ENCODE measurements at places on chromosomes 5 and 9.
A peak's percentile ranks its signal among the peaks of the same experiment; 100 is the strongest.

DNA sequence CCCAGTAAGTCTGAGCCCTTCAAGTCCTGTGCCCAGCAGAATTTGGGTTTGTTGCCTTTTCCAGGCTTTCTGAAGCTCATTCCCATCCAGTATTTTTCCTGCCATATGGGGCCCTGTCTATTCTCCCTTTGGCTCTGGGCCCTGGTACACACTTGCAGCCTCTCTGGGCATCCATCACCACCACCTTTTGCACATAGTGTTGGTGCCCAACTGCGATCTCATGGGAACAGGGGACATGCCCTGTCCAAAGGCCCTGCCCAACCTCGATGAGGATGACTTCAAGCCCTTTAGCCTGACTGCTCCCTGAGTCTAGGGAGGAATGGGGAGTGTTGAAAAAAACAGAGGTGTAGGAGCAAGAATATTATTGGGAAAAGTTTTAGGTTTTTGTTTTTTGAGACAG, 11.5 kb downstream of the RGS3 start:
- no peaks in the 10 kb centered on the region for H3K36me3 ChIP-seq
- H3K27ac ChIP-seq, result no peak overlapping the region
- peaks cover 10% of the 10 kb centered on the region for H3K4me1 ChIP-seq
- no peak for DNase-seq
- peaks cover 18% of the 10 kb centered on the region for H3K27me3 ChIP-seq
- no peak overlapping the region for H3K4me3 ChIP-seq

GRCh38 chr9:129464972-129465833, 155.7 kb downstream of the C9orf50 start:
- peak; percentile 23 for DNase-seq
- no peaks in the 10 kb centered on the region for H3K27me3 ChIP-seq
- peak overlapping the region; percentile 79 for H3K27ac ChIP-seq
- peaks cover 34% of the 10 kb centered on the region for H3K4me1 ChIP-seq
- H3K36me3 ChIP-seq, result no peaks in the 10 kb centered on the region
- H3K4me3 ChIP-seq, result no peak overlapping the region

- no peak for DNase-seq
- H3K4me1 ChIP-seq, result no peaks in the 10 kb centered on the region
- H3K27ac ChIP-seq, result no peak overlapping the region
- no peak overlapping the region for H3K4me3 ChIP-seq
These were observed 41.4 kb upstream of the SLCO6A1 start for GRCh38 chr5:102539996-102540728.

- H3K36me3 ChIP-seq, result peaks cover 4% of the 10 kb centered on the region
- peaks cover 2% of the 10 kb centered on the region for H3K27me3 ChIP-seq
- no peak overlapping the region for H3K4me3 ChIP-seq
- no peaks in the 10 kb centered on the region for H3K4me1 ChIP-seq
These were observed 317.9 kb upstream of the IRX1 start for GRCh38 chr5:3277590-3278196.

- peaks cover 12% of the 10 kb centered on the region for H3K4me1 ChIP-seq
- DNase-seq, result no peak
- no peak overlapping the region for H3K4me3 ChIP-seq
- H3K27me3 ChIP-seq, result no peaks in the 10 kb centered on the region
- 0 out of 2 replicates have a peak, but pooled peaks cover 5% of the 10 kb centered on the region for H3K36me3 ChIP-seq
These were observed 15.3 kb downstream of the BRD3 start for GRCh38 chr9:134052491-134052890.

DNA sequence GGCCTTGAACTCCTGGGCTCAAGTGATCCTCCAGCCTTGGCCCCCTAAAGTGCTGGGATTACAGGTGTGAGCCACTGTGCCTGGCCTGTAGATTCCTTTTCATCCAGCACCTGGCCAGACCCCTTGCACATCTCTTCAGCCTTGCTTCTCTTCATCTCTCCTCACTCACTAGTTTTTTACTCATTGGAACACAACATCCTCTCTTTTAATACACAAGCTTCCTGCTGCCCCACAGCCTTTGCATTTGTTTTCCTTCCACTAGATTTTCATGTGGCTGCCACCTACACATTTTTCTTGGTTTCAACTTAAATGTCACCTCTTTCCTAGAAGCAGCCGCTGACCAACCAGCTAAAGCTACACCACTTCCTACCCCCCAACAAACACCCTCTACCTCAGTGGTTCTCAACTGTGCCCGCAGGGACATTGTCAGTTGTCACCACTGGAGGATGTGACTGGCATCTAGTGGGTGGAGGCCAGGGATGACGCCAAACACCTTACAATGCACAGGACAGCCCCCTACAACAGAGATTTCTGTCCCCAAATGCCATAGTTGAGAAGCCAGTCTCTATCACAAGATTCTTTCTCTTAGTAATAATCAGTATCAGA, 33.7 kb downstream of the HAVCR1 start:
- no peaks in the 10 kb centered on the region for H3K4me1 ChIP-seq
- no peak overlapping the region for H3K27ac ChIP-seq
- no peak overlapping the region for H3K4me3 ChIP-seq
- no peaks in the 10 kb centered on the region for H3K27me3 ChIP-seq
- H3K36me3 ChIP-seq, result no peaks in the 10 kb centered on the region
- DNase-seq, result no peak

DNA sequence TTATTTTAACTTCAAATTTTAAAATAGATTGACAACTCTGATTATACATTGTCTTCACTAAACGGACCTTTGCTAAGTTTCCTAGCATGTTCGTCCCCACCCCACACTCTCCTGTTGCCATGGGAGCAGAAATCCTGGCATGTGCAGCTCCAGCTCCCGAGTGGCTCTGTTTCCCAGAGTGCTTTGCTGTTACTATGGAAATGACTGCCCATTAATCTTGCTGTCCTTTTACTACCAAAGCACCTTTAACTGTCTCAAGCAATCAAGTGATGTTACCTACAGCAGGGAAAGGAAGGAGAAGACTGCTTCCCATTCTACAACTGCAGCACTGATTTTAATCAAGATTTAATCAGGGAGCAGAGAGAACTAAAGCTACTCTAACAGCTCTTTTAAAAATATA, 212.0 kb upstream of the KIF2A start:
- peak overlapping the region; percentile 58 for H3K4me3 ChIP-seq
- DNase-seq, result peak; percentile 4
- H3K36me3 ChIP-seq, result no peaks in the 10 kb centered on the region
- H3K4me1 ChIP-seq, result 0 out of 2 replicates have a peak, but pooled peaks cover 9% of the 10 kb centered on the region
- H3K27ac ChIP-seq, result no peak overlapping the region
